ENCODE measurements at places on chromosomes 11 and 22.

DNA sequence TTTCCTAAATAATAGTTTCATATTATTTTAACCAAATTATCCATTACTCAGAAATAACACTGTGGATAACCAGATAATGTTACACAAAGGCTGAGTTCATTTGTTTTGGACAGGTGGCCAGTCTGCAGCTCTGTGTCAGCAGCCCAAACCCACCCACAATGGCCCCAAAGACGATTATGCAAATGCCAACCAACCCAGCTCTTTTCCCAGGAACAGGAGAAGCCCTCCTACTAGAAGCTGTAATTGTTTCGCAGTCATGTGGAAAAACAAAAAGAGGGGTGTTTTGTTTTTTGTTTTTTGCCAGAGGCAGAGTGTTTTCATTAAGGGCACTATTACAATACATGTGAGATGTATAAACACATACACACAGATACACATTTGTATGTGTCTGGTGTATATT is 102.1 kb downstream of the FCHSD2 start:
- no peak for DNase-seq

DNA sequence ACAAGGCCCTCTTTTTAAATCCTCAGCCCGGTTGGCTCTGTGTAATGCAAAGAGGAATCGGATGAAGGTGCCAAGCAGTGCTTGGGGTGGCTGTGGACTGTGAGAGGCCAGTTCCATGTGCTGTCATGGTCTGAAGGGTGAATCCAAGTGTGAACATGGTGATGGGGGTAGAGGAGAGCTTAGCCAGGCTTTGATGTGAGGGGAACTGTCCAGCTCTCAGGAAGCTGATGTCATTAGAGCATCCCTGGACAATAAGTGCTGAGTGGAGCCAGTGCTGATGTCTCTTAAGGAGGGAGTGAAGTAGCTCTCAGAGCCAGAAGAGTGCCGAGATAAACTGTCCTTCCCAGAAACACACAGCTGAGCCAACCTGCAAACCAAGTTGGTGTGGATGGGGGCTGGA is 53.6 kb downstream of the NAV2 start:
- no peak for DNase-seq

- peak; percentile 66 for DNase-seq
Measured at GRCh38 chr22:40819599-40820140, 524 bp upstream of the SLC25A17 start.

- no peak for DNase-seq
Measured at GRCh38 chr11:62069986-62070919, 53.6 kb upstream of the INCENP start.

- no peak for DNase-seq
Measured at GRCh38 chr11:61477126-61477525, 31.4 kb upstream of the LRRC10B start.

GRCh38 chr22:29197096-29197495 is 8.6 kb upstream of the EMID1 start:
- no peak for DNase-seq

DNA sequence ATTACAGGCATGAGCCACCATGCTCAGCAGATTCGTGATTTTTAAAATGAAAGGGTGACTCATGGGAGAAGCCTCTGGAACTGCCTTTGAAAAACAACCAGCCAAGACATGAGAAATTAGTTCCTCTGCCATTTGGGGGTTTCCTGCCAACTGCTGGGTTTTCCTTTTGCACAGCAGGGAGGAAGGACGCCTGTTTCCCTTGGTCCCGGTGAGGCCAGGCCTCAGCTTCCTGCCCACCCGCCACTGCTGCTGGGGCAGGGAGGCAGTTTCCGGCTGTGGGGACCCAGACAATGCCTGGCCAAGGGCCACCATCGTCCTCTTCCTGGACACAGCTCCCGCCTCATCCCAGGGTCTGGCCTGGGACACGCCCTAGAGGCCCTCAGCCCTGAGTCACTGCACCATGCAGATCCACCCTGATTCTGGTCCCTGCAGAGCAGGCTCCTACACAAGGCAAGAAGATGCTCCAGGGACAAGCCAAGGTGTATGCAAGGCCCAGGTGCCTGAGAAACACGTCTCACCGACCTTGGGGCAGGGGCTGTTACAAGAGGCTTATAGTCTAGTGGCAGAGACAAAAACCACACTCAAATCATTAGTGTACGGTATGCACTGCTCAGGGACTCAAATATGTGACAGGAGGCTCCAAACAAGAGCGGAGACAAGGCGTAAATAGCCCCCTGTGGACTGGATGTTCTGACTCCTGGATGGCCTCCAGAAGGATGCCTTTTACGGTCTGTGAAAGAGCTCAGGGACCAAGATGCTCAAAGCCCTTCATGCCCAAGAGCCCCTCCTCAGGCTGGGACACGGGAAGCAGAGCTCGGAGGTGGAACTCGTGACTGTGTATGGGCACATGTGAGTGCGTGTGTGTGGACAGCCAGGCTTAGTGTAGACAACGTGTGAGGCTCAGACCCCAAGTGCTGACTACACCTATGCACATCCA is 10.0 kb downstream of the PPM1F start:
- DNase-seq: peak; percentile 85

- DNase-seq: no peak
Measured at GRCh38 chr11:44338698-44339529, 29.0 kb upstream of the ALX4 start.

DNA sequence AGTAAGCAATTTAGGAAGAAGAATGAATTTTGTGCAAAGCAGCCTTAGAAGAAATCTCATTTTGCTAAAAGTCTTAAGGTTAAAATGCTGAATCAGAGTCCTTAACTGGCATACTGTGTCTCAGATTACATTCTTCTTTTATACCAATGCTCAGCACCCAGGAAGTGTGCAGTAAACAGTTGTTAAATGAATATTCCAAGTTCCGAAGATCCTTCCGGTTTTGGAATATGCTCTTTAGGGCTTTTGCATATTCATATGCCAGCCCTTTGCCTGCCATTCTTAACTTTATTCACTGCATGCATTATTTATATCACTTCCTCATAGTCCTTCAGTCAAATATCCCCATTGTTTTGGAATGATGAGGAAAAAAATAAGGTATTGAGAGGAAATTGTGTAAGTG is 242.0 kb downstream of the DDX10 start:
- DNase-seq: peak; percentile 60

GRCh38 chr11:130721736-130722135 is 194.5 kb downstream of the SNX19 start:
- peak; percentile 64 for DNase-seq

GRCh38 chr11:77416357-77416756 is 57.5 kb downstream of the PAK1 start:
- peak; percentile 51 for DNase-seq

DNA sequence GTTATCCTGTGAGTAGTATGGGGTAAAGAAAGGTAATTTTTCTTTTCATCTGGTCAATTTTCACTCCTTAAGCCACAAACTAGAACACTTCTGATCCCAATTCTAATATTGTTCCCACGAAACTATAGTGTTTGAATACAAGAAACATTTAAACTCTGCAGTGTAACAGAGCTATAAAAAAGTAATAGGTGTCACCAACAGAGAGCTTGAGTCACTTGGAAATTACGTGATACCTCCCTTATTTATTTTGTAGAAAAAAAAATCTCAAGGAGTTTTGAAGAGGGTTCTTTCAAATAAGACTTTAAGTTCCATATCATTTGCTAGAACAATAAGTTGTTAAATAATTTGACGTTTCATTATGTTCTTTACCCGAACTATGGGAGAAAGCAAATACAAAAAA is 959.4 kb downstream of the JRKL start:
- no peak for DNase-seq

GRCh38 chr11:1913271-1914060 is 6.0 kb upstream of the TNNT3 start:
- no peak for DNase-seq

DNA sequence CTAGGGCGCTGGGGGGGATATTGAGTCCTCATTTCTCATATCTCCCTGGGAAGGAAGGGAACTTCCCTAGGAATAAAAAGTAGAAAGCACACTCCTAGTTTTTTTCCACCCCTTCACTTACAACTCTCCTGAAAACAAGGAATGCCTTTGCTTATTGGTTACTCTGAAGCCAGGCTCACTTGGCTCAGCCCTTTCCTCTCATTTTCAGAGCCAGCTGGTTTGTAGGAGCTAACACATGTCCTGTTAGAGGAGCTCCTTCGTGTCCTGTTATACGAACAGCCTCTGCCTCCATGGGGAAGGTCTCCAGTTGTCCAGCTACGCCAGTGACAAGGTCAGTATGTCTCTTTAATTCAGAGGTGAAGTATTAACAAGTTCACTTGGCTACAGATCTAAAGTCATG is 17.6 kb downstream of the ALKBH8 start:
- no peak for DNase-seq

DNA sequence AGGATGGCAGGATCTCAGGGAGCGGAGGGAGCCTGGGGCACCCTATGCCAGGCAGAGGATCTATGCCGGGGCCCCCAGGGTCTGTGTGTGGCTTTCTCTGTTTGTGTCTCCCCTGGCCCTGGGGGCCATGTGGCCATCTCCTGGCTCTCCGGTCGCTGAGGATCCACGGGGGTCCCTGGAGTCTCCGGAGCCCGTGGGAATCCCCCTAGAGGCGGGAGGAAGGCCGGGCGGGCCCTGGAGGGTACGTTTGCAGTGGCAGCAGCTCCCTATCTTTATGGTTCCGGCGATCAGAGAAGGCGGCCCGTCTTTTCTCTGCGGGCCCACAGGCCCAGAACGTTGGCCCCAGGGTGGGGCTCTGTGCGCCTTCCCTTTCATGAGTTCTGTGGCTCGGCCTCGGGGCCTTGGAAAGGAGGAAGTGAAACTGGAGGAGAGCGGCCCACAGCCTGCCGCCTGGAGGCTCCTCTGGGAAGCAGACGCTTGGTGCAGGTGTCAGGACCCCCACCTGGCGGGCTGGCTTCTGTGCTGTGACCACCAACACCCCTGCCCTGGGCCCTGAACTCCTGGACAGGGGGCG is 82.1 kb downstream of the KCNQ1 start:
- DNase-seq: no peak

DNA sequence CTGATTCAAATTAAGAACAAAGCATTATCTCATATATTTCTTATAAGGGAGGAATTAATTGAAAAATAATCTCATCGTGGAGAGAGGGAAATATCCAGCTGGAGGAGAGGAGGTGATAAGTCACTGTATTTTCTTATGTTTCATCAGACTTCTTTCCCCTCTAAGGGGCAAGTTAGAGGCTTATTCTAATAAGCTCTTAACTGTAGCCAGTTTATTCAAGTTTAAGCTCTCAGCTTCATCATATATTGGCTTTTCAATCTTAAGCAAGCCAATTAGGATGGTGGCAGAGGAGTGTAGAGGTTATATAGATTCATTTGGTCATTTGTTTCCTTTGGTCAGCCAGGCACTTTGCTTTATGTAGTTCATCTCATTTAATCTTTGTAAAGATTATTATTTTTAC is 256.7 kb downstream of the GRM5 start:
- no peak for DNase-seq

- DNase-seq: no peak
Measured at GRCh38 chr22:19569276-19569640, 45.0 kb upstream of the CLDN5 start.

GRCh38 chr22:20218987-20219386 is 49.1 kb downstream of the RTN4R start:
- DNase-seq: no peak

DNA sequence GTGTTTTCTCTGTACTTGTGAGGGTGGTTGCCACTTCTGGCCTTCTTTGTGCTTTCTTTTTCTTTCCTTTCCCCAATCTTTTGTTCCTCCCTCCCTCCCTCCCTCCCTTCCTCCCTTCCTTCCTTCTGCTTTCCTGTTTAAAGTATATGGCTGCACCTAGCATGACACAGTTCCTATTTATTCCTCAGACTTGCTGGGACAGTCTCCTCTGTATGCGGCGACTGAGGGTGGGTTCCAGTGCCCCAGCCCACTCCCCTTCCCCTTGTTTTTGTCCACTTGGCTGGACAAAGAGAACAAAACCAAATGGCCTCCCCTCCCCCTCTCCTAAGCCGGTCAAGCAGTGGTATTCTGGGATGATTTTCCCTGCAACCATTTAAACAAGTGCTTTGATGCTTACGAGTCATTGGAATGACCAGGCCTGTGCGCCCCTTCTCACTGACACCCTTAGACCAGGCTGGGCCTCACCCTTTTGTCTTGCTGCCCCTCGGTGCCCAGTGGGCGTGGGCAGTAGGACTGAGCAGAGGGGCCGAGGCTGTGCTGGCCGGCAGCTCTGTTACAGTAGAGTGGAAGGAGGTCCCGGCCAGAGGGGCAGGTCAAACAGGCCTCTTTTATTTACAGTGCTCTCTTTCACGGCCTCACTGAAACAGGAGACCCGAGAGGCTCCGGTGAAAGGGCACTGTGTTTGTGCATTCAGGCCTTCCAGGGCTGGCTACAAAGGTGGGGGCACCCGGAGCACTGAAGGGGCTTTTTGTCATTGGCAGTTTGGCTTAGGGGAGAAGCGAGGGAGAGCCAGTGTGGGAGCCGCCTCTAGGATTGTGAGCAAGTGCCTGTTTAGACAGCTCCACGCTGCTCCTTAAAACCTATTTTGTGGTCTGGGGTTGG is 32.2 kb downstream of the ZBTB16 start:
- no peak for DNase-seq

DNA sequence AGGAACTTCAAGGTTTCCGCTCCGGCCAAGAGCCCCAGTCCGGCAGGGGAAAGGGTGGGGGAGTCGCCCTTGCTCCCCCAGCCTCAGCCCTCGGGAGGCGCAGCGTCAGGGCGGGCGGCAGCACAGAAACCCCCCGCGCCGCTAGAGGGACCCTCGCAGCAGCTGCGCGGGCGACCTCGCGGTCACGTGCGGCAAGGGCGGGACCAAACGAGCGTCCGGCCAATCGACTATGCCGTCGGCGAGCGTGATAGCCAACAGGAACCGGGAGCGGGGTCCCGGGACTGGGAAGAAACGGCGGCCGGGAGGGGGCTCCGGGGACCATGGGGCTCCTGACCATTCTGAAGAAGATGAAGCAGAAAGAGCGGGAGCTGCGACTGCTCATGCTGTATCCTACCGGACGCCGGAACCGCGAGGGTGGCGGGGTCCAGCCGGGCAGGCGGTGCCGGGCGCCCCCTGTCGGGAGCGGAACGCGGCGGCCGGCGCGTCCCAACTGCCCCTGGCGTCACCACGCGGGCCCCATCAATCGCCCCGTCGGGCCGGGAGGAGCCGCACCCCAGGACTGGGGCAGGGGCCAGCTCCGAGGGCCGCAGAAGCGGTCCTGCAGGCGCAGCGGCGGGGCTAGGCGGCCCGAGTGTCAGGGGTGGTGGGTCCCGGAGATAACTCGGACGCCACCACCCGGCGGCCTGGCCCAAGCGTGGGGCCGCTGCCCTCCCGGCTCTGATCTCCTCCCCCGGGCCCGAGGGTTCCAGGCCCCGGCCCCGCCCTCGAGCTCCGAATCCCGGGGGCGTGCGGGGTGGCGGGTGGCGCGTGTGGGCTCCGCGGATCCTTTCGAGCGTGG is at the start of gene ARL2:
Gene ARL2, plus strand, starts transcription at position 273 of the 838 bp plus-strand sequence. Its CDS starts 48 bp downstream, at position 321.
- DNase-seq: peak; percentile 87

GRCh38 chr22:36840106-36840505 is 20.7 kb upstream of the NCF4 start:
- DNase-seq: no peak

All from foreskin fibroblast (primary cell).